Stimulated activated CD8-positive, alpha-beta memory T cell treated with anti-CD3 and anti-CD28 coated beads, Interleukin-15, amount 100 ng/mL, for 4 hours (primary cell): ENCODE measurements at places on chromosomes 6 and 20.

DNA sequence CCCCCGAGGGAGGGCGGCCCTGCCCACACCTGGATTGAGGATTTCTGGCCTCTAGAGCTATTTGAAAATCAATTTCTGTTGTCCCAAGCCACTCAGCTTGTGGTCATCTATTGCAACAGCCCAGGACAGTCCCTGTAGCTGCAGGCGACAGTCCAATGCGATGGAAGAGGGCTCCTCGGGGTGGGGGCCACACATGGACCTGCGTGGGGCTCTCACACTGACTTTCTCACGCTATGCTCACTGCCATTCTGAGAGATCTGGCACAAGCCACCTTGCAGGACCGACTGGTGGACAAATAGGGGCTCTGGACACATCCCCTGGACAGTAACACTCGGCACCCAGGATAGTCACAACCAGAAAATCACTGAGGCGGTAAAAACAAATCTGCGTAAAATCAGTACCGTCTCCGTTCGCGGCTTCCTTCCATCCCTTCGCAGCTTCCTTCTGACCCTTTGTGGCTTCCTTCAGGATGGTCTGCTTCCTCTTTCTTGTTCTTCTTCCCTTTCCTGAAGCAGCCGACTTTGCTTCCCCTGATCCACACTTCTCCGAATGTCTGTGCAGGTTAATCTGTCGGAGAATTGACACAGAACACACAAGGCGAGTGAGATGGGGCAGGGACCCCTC is 21.8 kb downstream of the CTCFL start:
- no peak for DNase-seq

DNA sequence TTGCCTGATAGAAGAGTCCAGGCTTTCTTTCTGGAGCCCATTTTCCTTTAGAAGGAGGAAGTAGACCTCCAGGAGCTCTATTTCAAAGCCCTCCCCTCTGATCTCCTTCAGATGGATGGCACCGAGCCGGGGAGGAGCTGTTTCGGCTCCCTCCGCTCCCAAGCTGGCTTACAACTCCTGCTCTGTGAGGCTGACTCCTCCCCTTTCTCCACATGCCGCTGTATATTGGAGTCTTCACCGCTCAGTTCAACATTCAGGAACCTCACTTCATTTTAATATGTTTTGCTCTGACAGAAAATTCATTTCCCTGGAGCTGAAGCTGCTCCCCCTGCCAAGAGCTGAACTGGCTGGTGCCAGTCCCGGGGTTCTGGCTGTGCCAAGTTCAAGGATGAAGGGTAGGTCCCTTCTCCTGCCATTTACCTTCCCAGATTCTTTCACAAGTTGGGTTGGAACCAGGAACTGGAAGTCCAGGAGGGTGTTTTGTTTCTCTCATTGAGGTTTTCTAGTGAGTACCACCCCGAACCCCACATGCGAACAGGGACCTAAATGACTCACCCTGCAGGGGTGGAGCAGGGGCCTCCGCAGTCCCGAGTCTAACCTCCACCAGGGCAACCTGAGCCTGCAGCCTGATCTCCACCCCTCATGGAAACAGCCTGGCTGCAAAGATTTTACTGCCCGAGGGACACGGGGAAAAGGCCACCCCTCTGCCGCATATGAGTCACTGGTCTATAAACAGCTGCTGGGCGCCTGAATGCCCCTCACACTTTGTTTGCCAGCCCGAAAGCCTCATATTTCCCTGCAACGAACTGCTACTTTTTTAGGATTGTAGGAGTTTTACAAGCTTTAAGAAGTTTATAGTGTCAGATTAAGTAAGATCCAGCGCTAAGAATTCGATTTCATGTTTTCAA is 68.6 kb upstream of the FOXA2 start:
- no peak for DNase-seq

- DNase-seq: no peak
Observed at GRCh38 chr6:150711584-150712504, 112.2 kb downstream of the PLEKHG1 start.

DNA sequence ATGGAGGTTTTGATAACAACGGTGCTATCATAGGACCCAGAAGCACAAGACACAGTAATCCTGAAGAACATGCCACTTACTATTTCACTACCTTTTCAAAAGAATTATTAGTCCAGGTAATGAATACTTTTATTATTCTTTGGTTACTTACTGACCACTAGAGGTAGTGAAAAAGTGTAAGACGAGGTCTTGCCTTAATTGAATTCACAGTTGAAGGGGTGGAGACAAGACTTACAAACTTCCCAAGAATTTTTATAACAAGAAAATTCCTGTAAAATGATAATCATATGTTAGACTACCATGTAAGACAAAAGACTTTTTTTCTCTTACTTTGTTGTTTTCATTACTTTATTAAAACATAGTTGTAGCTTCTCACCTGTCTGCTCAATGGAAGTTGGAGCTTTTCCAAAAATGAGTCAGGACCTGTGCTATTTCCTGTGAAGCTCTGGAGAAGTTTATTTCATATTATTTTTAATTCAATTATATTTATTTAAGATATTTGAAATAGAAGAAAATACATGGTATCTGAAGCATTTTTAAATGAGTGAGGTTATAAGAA is 52.4 kb downstream of the DOP1A start:
- DNase-seq: no peak

GRCh38 chr6:21885532-21886114 is 292.1 kb downstream of the SOX4 start:
- DNase-seq: no peak

DNA sequence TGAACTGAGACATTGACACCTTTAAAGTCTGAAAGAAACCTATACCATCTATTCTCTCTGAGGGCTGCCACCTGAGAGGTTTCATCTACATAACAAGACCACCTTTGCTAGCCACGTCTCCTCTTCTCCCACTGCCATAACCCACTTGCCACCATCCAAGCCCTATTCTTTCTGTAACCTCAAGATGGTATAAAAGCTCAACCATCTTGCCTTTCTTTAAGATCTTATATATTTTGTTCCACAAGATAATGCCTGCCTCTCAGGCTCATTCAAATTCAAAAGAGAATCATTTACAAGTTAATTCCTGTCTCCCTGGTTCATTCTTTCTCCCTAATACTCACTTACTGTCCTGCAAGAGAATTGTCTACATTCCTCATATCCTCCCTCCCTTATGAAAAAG is 192.5 kb downstream of the OTOR start:
- DNase-seq: no peak
